ENCODE measurements at places on chromosomes 4 and X.

DNA sequence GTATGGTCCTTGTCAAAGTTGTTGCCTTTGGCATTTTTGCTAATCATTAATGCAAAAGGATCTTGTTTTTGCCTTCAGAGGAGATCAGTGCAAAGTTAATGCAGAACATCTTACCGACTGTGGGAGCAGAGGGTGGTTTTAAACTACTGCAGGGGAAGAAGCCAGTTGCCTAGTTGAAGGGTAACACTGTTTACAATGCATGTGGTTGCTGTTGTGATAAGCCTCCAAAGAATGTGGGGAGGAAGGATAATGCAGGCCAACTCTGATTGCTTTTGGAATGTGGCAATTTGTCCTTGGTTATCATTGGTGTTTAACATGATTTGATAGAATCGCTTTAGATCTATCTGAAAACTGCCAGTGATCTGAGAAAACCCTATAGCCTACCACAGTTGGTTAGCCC, 204.3 kb upstream of the TLL1 start:
- no peak for DNase-seq

DNA sequence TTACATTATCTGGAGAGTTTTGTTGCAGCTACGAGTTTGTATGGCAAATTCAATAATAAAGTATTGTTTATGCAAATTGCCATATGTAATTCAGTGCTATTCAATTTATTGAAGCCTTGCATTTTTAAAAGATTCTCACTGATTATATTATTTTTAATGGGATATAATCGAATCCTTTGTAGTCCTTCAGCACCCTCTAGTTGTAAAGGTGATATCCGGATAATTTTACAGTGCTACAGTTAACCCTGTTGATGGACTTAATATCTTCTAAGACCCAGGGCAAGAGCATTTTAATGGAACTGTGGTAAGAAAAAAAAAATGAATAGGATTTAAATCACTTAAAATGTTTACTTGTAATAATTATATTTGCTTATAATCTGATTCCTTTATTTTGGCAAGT, 48.5 kb upstream of the GRIA2 start:
- DNase-seq = no peak

DNA sequence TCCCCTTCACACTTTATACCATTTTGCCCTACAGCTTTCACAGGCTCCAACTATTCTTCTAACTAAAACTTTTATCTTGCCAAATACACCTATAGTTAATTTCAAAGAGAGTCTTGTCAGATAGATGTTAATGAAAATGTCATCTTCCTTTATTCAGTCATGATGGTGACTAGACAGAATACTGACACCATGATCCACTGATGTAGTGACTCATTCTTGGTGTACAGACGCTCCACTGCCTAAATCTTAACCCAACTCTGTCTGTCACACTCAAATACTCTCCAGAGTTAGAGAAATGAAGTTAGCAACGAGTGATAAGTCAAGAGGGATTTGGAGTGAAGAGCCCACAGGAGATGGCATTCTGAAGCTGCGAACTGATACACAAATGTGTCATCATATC, 32.1 kb upstream of the HDAC8 start:
- no peak for DNase-seq

DNA sequence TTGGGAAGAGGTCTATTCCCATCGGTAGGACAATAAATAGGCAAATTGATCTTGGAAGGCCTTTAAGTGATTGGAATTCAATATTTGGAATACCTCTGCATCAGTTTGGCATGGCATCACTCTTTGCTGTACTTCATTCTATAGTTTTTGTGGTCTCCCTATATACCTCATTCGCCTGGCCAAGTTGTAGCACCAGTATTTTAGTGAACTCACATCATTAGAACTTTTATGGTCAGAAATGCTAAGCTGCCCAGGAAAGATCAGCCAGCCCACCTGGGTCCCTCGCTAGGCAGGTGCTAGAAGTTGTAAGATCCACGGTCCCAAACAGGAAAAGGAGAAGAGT, 40.3 kb downstream of the ZCCHC13 start:
- DNase-seq = no peak

GRCh38 chr4:77185686-77186085, 28.7 kb downstream of the CCNG2 start:
- no peak for DNase-seq

- DNase-seq = no peak
These were observed 31.4 kb upstream of the ADH1C start for GRCh38 chr4:99383833-99384392.
